Bronchial epithelial cell (primary cell): ENCODE measurements at places on chromosomes 1 and 21. TPM values are rescaled to one million over a fixed set of nuclear protein-coding genes. Genes with fewer than 3 reads are reported as not detected.

DNA sequence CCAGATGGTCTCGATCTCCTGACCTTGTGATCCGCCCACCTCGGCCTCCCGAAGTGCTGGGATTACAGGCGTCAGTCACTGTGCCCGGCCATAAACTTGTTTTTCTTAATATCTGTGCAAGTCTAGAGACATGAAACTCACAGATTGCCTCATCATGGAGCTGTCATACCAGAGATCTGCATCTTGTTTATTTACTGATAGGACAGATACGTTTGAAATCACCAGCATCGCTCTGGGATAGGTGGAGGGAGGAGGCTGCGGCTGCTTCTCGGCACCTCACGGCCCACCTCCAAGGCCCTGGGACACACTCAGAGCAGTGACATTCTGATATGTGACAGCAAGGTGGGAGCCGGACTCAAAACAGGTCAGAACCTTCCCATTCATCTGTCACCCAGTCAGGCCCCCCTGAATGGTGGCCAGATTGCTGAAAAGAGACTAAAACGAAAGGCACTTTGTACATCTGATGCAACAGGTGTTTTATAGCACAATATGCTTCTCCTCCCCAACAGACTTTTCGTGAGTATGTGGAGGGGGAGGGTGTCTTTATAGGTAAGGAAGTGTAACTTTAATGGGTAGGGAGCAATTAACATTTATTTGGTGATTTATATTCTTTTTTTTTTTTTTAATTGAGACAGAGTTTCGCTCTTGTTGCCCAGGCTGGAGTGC, 18.1 kb upstream of the LSM10 start:
- no peak for DNase-seq

GRCh38 chr1:2520206-2520605, 6.2 kb downstream of the PANK4 start:
- DNase-seq: no peak

- DNase-seq: no peak
These were observed 798.8 kb downstream of the PLA2G4A start for GRCh38 chr1:187627516-187627915.

DNA sequence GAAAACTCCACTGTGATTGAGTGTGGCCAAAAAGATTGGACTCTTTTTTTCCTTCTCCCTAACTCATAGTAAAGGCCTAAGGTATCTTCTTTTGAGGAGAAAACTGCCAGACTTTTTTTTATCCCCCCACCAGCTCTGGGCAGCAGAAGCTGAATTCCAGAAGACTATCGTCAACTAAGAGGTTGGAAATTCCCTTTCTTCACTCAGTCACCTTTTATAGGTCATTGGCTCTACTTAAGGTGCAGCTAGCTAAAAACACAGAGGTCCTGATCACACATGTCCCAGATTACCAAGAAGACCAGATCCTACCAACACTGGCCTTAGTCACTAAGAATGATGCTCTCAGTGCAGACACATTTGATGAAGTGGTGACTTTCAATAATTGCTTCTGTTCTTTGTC, 1441.2 kb downstream of the PLA2G4A start:
- DNase-seq: peak; percentile 0

GRCh38 chr1:40710581-40711315, 19.2 kb downstream of the NFYC start:
- no peak for DNase-seq

DNA sequence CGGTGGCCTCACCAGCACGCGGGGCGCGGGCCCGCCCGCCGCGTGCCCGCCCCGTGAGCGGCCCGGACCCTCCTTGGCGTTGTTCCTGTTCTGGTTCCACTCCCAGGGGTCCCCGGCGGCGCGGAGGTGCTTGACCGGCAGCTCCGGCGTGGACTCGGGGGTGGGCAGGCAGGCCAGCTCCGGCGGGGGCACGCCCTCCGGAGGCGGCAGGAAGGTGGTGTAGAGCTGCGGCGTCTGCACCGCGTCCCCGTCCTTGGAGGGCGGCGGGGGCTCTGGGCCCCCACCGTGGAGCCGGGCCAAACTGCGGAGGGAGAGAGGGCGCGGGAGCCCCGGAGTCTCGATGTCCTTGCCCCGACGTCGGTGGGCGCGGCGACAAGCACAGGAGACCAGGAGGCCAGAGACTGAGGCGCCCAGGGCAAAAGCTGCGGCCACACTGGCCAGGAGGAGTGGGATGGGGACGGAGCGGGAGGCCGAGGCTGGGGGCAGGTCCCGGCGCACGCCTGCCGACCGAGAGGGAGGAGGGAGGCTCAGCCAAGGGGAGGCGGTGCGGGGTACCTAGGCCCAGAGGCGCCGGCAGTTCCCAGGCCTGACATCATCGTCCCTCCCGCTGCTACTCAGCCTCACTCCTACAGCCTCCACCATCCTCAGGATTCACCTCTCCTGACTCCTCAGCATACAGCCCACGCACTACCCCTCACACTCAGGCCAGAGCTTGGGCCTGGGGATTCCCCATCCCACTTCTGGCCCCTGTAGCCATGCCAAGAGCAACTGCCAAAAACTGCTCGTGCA, 13.2 kb downstream of the SEMA6C start:
- DNase-seq: no peak

DNA sequence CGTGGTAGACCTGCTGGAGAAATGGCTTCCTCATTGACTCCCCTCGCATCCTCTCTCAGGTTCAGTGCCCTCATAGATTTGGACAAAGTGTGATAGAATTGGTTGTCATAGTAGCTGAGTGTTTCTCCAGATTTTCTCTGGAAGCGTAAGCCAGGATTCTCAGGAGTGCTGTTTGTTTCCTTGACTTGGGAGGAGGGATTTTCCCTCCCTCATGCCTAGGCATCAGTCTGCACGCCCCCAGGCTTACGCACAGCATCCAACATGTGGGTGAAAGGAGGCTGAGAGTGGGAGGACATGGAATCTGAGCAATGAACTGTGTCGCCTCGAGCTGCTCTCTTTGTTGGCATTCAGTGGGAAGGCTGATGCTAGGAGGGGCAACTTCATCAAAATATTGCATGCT, 503.5 kb downstream of the LTN1 start:
- DNase-seq: no peak

- no peak for DNase-seq
These were observed 6.6 kb downstream of the PLEKHN1 start for GRCh38 chr1:972726-973458.

GRCh38 chr21:25791319-25791718, 56.5 kb downstream of the GABPA start:
- no peak for DNase-seq

DNA sequence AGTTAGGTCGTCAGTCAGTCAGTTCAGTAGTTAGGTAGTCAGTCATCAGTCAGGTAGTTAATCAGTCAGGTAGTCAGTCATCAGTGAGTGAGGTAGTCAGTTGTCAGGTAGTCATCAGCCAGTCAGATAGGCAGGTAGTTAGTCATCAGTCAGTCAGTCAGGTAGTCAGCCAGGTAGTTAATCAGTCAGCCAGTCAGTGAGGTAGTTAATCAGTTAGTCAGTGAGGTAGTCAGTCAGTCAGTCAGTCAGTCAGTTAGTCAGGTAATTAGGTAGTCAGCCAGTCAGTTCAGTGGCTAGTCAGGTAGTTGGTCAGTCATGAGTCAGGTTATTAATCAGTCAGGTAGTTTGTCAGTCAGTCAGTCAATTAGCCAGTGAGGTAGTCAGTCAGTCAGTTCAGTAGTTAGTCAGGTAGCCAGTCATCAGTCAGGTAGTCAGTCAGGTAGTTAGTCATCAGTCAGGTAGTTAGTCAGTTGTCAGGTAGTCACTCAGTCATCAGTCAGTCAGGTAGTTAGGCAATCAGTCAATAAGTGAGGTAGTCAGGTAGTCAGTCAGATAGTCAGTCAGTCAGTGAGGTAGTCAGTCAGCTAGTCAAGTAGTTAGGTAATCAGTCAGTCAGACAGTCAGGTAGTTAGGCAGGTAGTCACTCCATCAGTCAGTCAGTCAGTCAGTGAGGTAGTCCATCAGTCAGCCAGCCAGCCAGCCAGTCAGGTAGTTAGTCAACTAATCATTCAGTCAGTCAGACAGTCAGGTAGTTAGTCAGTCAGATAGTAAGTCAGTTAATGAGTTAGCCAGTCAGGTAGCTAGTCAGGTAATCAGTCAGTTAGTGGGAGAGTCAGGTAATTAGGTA, 16.2 kb downstream of the KRTAP10-1 start:
- DNase-seq: no peak

GRCh38 chr1:200992382-200993048, 31.0 kb downstream of the KIF21B start:
- no peak for DNase-seq

DNA sequence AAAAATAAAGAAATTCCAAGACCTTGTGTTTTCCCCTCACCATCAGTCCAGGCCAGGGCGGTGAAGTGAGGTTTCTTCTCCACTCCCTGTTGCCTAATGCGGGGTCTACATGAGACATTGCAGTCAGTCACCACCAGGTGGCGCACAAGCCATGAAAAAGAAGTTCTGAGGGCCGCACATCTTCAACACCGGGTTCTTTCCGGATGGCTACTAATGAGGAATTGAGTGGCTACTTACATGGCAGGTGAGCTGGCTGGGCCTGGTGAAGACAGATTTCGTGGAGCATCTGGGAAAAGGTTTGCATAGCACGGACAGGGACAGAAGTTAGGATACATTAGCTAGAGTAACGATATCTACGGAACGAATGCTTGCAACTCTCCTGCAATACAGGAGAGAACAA, 15.8 kb upstream of the S100A11 start:
- DNase-seq: peak; percentile 74

DNA sequence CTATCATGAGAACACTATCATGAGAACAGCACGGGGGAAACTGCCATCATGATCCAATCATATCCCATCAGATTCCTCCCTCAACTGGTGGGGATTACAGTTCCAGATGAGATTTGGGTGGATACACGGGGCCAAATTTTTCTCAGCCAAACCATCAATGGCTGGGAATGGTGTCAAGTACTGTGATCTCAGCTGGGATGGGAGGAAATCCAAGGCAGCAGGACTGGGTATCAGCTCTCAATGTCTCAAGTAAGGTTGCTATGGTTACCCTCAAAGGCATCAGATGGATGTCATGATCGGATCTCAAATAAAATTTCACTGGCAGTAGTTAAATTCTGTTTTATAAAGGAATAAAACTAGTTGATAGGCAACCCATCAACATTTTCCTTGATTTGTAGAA, 399.0 kb downstream of the KCNT2 start:
- no peak for DNase-seq

DNA sequence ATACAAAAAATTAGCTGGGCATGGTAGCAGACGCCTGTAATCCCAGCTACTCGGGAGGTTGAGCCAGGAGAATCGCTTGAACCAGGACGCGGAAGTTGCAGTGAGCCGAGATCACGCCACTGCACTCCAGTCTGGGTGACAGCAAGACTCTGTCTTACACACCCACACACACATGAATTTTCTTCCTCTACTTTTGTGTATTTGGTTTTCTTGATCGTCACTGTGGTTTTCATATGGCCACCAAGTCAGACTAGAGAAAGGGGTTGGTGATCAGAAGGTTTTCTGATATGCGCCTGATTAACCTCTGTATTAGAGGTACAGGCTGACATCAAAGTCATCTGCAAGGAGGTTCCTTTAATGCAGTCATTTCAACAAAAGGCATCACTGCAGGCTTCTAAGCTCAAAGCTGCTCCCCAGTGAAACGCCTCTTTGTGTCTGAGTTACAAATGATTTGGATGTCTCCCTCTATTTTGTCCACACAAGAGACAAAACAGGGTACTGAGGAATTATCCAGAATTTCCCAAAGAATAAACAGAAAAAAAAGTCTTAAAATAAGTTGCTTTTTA, 11.1 kb downstream of the SH2D1B start:
- DNase-seq: no peak

The SPRR1B gene
- 11.8 and 91.5 TPM in 2 replicates for total RNA-seq

The PIAS3 gene
- total RNA-seq: 5.0 and 7.8 TPM in 2 replicates

The GNG12 gene
- 75.3 and 88.3 TPM in 2 replicates for total RNA-seq

The RPE65 gene
- under 0.01 TPM in 1 of 2 replicates, not detected in the other for total RNA-seq

The ITLN1 gene
- not detected in 2 replicates for total RNA-seq

The PAQR6 gene
- 0.26 and 1.3 TPM in 2 replicates for total RNA-seq

The CLCNKA gene
- total RNA-seq: not detected in 2 replicates

The HSPA6 gene
- total RNA-seq: 1.6 and 1.7 TPM in 2 replicates

The FOXO6 gene
- total RNA-seq: 0.26 TPM in 1 of 2 replicates, not detected in the other
